ENCODE measurements at places on chromosomes 16 and 17.

DNA sequence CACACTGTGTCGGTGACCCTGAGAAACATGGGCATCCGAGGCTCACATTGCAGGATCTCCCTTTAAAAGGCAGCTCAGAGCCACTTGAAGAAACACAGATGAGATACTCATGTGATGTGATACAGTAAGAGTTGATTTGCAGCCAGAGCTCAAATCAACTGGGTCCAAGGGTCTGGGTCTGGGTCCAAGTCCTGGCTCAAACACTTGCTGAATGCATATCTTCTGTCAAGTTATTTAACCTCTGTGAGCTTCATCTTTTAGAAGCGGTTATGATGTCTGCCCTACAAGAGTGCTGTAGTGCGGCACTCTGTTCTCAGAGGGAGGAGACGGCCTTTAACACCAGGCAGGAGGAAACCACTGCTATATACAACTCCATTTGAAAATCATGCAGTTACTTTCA lies 6.4 kb downstream of the KRT38 start:
- no peak for DNase-seq

GRCh38 chr17:56558088-56558487 lies 35.4 kb upstream of the NOG start:
- DNase-seq: no peak

- no peak for DNase-seq
Observed at GRCh38 chr17:75891605-75892555, 4.9 kb downstream of the TRIM65 start.

DNA sequence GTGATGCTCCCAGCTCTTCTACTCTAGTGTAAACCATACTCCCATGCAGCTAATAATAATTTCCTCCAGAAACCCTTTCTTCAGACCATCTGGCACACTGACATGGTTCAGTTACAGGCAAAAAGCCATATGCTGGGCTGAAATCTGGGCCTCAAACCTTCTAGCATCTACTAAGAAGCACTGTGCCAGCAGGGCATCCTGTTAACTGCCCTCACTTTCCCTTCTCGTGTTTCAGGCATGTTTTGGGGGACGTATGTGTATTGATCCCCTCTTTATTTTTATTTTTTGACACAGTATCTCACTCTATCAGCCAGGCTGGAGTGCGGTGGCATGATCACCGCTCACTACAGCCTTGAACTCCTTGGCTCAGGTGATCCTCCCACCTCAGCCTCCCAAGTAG lies 33.3 kb downstream of the STAT5A start:
- DNase-seq: no peak

DNA sequence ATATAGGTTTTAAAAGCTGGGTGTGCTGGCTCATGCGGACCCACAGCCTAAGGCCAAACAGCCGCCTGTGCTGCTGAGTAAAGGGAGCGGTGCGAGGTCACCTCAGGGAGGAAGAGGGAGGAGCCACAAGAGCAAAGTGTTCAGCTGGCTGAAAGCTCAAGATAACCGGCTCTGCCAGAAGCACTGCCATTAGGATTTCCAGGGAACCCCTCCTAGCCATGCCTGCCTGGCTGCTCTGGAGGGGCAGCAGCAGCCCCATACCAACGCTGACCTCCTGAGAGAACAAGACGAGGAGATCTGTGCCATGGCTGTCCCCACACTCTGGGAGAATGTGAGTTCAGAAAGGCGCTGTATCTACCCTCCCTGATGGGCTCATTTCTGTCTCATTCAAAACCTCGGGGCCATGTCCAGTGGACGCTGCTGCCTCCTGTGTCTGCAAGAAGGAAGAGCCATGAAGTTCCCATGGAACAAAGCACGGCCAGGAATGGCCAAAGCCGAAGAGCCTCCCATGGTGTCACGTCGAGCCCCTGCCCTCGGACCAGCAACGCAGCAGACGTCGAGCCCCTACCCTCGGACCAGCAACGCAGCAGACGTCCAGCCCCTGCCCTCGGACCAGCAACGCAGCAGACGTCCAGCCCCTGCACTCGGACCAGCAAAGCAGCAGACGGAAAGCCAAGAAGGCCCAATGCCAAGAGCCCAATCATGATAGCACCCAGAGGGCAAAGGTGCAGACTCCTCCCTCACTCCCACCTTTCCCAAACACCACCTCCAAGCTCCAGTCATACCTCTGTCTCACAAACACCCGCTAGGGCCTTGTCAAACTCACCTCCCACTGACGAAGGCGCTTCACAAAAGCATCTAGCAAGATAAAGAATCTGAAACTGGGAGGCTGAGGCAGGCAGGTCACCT lies 107.0 kb downstream of the ANKRD11 start:
- no peak for DNase-seq

DNA sequence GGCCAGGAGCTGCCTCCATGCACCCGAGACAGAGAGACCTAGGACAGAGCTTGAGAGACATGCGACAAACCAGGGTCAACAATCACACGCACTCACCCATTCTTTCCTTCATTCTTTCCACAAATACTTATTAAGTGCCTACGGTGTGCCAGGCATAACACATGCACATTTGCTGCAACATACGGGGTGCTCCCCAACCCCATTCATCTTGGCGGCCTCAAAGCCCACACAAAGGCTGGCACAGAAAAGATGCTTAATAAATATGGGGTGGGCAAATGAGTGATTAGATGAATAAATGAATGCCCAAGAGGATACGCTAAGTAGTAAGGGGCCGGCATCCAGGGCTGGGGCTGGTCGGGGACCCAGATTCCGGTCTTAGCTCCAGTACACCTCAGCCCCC lies 117.9 kb downstream of the ZNF423 start:
- no peak for DNase-seq

DNA sequence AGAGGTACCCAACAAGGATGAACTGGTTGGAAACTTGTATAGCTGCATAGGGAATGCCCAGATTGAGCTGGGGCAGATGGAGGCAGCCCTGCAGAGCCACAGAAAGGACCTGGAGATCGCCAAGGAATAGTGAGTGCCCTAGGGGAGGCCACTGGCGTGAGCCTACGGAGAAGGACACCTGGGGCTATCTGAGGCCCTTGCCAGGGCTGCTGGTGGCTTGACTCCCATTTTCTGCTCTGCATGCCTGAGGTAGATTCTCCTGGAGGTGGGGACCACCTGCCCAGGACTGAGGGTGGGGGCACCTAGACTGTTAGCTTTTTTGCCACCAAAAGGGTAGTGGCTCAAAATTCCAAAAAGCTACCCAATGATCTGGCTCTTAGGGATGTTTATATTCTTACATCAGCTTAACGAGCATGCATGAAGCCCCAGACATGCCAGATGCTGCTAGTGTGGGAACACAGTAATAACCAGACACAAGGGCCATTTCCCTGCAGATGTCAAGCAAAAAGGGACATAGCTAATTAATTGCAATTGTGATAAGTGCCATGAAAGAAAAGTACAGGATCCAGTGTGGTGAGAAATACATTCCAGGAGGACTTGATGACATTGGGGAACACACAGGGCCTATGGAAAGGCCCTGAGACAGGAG lies 8.8 kb downstream of the ODAD4 start:
- DNase-seq: no peak

- DNase-seq: peak; percentile 3
Observed at GRCh38 chr17:55386796-55387332, 34.8 kb downstream of the MMD start.

GRCh38 chr16:85624646-85625045 lies 11.5 kb downstream of the GSE1 start:
- no peak for DNase-seq

DNA sequence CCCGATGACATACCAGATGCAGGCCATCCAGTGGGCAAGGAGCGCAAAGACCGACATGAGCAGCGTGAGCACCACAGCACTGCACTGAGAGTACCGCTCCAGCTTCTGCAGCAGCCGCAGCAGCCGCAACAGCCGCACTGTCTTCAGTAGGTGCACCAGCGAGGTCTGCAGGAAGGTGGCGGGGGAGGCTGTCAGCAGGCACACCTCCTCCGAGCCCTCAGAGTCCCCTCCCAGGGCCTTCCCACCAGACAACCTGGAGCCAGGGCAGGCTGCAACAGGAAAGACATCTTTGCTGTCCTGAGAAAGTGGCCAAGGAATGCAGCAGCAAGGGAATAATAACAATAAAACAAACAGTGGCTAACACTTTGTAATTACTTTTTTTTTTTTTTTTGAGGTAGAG lies 9.1 kb downstream of the KCNH4 start:
- DNase-seq: no peak

DNA sequence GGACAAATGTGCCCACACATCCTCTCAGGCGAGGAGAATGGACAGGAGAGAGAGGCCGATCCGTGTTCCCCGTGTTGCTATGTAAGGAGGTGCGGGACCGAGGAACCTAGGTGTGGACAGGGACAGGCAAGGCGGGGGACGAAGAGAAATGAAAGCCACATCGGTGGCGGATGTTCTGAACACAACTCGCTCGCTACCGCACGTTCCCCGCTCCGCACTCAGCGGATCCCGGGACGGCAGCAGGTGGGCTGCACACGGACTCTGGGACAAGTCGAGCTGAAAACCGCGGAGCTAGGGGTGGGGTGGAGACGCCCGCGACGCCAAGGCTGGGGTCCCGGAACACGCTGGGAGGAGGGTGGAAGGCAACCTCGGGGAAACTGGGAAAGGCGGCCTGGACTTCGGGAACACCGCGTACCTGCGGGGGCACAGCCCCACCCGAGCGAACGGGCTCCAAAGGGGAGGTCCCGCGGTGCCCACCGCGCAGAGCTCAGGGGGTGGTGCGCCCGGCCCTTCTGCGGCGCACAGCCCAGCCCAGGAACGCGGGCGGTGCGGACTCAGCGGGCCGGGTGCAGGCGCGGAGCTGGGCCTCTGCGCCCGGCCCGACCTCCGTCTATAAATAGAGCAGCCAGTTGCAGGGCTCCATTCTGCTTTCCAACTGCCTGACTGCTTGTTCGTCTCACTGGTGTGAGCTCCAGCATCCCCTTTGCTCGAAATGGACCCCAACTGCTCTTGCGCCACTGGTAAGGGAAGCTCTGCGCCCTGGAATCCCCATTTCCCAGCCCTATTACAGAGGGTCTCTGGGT lies at the start of gene MT1E:
Gene MT1E (plus strand): TSS at position 642 of the 803 bp plus-strand sequence. CDS start 71 bp downstream, at position 713.
- DNase-seq: peak; percentile 88

- no peak for DNase-seq
Observed at GRCh38 chr17:66667491-66668030, 167.4 kb upstream of the CACNG5 start.

- no peak for DNase-seq
Observed at GRCh38 chr17:28247671-28248555, 71.1 kb upstream of the TMEM97 start.

- no peak for DNase-seq
Observed at GRCh38 chr16:20072146-20072873, 1.4 kb downstream of the GPR139 start.

DNA sequence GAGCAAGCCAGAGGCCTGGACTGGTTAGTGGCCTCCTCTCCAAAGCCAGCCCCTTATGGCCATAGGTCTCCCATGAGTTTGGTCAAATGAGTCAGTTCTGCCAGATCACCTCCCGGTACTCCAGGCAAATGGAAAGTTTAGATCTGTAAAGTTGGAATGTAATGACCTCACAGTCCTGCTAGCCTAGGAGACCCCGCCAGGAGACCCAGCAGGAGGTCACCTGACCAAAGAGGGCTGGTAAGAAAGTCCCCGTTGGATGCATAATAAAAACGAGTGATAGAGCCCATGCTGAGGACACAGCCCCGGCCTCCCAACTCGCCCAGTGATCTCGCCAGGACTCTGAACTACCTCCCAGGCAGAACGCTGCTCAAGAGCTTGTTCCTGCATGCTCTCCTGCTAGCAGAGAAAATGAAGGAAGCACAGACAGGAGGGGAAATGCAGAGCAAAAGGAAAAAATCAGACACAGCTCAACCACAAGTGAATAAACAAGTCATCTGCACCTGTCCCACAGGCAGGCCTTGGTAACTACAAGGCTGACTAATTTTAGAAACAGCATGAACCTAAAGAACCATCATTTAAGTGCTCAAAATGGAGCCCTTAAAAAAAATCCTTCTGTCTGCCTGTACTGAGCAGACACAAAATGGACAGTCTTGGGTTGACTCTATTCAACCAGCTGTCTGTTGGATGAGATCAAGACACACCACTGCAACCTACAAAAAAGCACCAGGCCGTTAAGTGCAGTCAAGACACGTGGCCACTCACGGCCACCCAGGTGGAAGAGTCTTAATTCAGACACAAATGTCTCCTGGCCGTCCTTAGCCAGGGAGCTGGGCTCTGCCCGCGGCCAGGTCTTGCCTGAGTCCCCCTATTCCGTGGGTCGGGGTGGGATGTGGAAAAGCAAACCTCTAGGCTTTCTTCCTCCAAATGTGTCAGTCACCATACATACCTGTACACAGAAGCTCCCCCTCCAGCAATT lies 9.2 kb downstream of the CDIP1 start:
- peak; percentile 81 for DNase-seq

Measured in LHCN-M2 (cell line).